HT-29 (cell line): ENCODE measurements at places on chromosomes 12 and 14. TPM values are rescaled to one million over a fixed set of nuclear protein-coding genes. Genes with fewer than 3 reads are reported as not detected.

ANG gene
- total RNA-seq, result 0.57 and 4.0 TPM in 2 replicates

HCAR3 gene
- 0.73 and 1.3 TPM in 2 replicates for total RNA-seq

SLC35F4 gene
- not detected in 2 replicates for total RNA-seq

ARHGEF40 gene
- 18.4 and 20.0 TPM in 2 replicates for total RNA-seq

ANO4 gene
- total RNA-seq, result not detected in 2 replicates

DNA sequence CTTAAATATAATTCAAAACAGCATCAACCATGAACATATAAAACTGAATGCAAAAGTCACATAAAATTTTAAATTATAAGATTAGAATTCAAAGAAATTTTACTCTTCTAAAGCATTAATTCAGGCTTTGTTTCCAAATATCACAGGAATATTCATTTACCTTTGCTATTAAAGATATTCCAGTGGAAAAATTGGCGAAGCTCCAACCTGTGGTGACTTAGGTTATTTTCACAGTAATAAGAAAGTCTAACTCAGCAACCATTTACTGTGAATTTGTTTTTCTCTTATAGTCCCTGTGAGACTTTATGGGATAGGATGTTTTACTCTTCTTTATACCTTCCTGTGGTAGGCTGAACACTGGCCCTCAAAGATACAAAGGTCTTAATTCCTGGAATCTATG, 3.2 kb downstream of the WDR89 start:
- DNase-seq, result no peak

DNA sequence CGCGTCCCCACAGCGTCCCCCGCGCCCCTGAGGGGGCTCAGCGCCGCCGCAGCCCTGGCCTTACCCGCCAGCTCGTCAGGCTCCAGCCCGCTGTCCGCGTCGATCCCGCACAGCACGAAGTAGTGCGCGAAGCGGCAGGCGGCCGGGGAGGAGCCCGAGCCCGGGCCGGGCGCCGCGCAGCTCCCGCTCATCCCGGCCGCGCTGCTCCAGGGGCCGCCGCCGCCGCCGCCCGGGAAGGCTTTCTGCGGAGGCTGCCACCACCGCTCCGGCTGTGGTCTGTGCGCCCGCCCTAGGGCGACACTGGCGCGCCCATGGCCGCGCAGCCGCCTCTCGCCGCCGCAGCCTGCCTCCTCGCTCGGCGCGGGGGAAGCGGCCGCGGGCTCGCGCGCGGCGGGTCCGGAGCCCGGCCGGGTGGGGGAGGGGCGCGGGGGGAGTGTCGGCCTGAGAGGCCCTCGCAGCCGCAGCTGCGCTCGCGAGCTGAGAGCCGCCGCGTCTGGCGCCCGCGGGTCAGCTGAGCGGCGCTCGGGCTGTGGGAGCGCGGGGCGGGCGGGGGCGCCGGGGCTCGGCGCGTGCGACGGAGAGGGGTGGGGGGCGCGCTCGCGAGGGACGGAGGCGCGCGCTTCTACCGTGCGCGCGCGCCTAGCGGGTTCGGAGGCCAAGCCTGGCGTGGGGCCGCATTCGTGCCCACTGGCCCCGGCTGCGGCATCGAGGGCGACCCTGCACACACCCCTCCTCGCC, at the start of gene DENND5B:
DENND5B (minus strand) TSS at position 495 of the 738 bp plus-strand sequence; CDS start at position 191, 304 bp downstream.
- DNase-seq, result peak; percentile 69

DNA sequence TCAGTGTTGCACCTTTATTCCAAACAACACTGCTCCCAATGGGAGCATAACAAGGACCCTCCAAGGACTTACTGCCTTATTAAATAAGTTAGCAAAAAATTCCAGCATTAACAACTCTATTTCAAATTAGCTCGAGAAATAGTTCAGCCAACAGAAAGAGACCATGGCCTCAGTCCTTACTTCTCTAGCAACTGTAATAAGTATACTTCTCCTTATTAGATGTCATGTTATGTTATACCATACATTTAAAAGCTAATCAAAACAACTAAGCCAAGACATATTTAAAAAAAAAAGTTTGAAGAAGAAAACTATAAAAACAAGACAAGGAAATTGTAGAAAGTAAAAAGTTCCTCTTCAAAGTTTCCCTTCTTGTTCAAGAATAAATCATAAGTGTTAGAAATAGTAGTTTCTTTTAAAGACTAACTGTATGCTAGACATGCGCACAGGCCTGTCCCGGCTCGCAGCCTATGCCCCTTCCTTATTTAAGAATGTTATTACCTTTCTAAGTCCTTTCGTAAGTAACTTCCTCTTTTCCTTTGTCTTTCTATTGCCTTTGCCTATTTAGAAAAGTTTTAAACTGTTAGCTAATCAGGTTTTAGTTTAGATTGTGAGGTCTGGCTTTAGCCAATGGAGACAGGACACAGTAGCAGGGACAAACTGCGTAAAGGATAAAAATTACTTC, 68.6 kb downstream of the RESF1 start:
- no peak for DNase-seq

DNA sequence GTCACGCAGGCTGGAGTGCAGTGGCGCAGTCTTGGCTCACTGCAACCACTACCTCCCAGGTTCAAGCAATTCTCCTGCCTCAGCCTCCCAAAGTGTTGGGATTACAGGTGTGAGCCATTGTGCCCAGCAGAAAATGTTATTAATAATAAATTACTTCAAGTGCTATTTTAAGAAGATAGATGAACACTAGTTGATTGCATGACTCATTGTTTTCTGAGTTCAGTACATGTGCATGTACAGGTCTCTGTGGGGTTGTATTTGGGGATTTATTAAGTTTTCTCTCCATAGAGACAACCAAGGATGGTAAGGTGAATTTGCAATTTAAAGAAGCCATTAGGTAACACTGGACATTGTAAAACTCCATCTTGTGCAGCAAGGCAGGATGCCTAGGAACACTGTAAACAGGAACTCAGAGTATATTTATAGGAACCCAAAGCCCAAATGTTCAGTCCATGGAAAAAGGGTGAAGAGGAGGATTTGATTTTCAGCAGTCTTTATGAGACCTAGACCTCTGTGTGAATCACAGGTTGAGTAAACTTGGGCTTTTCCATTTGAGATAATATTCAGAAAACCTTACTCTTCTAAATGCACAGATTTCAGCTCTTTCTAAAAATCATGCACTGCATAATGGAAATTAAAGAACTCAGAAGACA, 49.3 kb upstream of the TMPO start:
- DNase-seq, result no peak

DNA sequence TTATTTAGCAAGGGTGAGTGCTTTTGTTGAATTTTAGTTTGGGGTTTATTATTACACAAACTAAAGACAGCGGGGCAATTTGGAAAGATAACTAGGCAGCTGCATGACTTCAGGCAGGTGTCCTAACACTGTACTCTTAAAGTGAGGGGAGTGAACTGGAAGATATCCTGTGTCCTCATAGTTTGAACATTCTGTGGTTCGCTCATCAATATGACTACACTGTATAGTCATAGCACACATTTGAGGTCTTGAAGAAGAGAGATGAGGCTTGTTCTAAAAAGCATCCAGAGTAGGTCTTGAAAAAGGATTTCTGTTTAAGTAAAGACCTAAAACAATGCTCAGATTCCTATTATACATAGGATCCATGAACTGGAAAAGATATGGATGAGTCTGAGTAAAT, 1.7 kb upstream of the MAP3K9 start:
- no peak for DNase-seq

DNA sequence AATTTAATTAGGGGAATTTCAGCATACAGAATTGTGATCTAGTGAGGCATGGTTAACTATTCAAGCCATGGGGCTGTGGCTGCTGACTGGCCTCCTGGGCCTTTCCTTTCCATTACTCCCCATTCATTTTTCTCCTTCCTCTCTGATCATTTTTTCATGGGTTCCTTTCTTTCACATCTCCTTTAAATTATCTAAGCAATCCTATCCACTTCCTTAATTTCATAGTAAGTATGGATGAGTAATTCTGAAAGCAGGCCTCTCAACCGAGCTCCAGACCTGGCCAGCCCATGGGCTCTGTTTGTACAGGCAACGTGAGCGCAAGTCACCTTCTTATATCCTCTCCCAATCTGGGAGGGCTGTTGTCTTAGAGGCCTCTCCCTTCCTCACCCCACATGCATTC, 13.4 kb downstream of the CKAP4 start:
- no peak for DNase-seq
